Activated CD4-positive, alpha-beta T cell treated with anti-CD3 and anti-CD28 coated beads, Interleukin-2, amount 50 U/mL, for 48 hours (primary cell): ENCODE measurements at places on chromosomes 6 and 20.

DNA sequence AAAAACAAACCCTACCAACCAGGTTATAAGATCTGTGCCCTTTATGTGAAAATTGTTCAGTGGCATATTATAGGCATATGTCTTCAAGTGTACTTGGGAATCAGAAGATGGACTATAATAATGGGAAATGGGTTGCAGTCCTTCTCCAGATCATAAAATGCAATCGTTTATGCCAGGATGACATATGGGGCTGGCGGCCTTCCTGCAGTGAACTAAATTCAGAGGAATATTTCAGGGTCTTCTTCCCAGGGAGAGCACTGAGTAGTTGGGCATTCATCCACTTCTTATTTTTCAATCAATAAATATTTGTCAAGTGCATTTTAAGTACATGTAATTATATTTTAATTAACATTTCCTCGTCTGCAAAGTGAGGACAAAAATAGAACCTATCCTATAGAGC lies 176.2 kb upstream of the CNR1 start:
- no peak for DNase-seq

- DNase-seq: no peak
Measured at GRCh38 chr6:97175806-97176205, 107.2 kb downstream of the MMS22L start.

GRCh38 chr6:146948790-146949342 lies 255.4 kb upstream of the STXBP5 start:
- DNase-seq: no peak

DNA sequence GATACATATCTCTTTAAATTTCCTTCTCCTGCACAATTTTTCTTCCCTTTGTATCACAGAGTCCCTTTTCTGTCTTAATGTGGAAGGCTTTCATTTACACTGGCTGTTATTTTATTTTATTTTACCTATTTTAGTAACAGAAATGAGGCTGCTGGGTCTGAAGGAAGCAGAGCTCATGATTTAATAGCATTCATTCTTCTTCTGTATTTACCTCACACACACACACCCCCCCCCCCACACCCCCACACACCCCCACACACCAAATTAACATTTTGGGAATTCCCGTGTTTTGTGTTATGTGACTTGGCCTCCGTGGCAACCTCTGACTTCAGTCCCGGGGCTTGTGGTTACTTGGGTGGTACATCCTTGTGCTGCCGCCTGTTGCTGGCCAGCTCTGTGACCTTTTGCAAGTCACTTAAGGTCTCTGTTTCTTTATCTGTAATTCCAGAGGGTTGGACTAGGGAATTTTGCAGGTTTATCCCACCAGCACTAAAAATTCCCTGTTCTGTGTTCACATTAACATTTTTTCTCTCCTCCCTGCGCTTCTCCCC lies 108.8 kb downstream of the TIAM2 start:
- peak; percentile 31 for DNase-seq

GRCh38 chr20:21027569-21027968 lies 78.6 kb downstream of the LINC00237 start:
- DNase-seq: no peak

DNA sequence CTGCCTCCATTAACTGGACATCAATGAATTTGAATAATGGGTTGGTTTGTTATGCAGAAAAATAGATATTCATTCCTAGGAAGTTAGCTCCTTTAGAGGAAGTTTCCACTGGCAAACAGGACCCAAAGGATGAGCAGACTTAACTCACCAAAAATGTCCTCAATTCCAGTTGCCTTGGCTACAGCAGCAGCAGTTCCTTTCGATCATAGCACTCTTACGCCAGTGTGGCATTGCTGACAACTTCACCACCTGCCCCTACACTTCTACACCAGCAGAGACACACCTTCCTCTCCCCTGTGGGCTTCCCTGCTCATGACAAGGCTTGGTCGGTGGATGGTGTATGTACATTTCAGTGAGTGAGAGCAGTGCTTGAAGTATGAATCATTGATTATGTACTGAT lies 532.8 kb downstream of the QKI start:
- no peak for DNase-seq

- no peak for DNase-seq
Measured at GRCh38 chr6:110095101-110095500, 84.4 kb downstream of the WASF1 start.

DNA sequence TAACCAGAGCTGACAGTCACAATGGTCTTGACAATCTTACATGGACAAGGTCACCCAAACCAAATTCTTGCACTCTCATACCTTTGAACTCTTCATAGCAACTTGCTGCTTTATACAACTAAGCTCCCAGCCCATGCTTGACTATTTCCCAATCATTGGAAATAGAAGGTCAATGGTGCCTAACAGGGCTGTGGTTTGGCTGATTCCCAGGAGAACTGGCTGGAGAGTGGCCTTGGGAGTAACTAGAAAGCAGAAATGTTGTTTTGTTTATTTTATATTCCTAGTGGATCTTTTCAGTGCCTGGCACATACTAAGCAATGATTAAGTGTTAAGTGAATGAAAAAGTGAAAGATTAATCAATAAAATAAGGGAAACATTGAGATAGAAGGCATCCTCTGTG lies 3.0 kb downstream of the SPINT4 start:
- no peak for DNase-seq

DNA sequence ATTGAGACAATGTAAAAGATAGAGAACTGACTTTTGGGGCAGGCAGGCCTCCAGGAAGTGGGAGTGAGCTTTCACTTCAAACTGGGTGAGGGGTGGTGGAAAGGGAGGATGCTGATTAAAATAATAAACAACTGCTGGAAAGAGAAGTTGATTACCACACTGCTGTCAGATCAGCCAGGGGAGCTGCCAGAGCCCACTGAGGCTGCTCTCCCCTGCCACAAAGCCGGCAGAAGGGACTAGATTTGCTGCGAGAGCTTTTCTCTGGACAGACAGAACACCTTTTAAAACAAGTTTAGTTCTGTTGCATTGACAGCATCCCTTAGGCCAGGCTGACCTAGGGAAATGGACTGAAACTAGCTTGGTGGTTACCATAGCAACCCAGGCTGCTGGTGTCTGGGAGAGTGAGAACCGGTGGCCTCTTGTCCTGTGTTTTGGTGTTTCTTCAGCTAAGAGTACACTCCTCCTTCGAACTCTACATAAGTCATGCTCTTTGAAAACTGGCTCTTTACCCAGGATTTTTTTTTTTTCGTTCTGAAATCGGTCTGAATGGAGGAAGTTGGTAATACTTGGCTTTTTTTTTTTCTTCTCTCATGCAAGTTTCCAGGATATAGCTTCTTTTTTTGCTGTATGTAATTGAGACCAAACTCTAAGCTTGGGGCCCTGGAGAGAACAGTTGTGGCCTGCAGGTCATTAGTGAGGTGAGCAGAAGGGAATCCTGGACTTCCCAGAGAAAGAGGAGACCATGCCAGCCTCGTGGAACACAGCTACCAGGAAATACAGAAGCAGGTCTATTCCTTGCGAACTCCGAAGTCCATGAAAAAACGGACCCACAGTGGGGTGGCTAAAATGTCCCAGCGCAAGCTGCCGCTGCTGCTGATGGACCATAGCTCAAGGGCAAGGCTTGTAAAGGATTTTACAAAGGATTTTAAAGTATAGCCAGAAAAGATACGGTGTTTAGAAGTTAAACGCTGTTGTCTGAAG lies 374.4 kb downstream of the UTRN start:
- DNase-seq: peak; percentile 15
